ENCODE measurements at places on chromosomes 1 and 21.

DNA sequence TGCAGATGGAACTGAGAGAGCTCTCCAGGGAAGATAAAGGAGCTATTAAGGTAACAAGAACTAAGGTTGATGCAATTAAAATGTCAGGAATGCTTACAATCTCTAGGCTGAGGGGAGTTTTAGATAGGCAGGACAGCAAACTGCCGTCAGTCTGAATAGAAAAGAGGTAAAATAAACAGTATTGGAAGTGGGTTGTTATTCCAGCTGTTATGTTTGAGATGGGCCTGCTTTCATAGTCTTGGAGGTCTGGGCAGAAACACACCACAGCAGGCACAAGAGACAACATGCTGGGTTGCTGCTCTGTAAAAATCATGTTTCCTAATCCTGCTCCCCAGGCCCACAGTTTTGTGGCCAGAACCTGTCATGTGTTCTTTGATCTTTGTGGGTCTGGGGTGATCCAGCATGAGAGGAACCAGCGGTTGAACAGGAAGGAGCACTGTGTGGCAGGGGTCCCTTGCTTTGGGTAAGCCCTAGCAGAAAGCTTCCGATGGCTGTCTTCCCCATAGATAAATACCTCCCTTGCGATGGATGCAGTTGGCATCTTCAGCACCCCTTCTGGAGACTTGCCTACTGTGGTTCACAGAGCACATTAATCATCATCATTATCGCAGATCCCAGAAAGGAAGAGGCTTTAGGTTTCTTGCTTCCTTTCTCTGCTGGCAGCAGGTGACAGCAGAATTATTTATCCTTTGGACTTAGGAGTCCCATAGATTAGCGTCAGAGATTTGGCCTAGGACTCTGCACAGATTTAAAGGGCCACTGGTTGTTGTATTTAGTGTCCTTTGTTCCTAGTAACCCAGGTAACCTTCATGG lies 97.1 kb downstream of the AK5 start:
- no peak for DNase-seq

- DNase-seq: no peak
Observed at GRCh38 chr1:150221552-150221951, 14.4 kb downstream of the ANP32E start.

GRCh38 chr1:92736395-92736794 lies 48.5 kb downstream of the EVI5 start:
- no peak for DNase-seq

DNA sequence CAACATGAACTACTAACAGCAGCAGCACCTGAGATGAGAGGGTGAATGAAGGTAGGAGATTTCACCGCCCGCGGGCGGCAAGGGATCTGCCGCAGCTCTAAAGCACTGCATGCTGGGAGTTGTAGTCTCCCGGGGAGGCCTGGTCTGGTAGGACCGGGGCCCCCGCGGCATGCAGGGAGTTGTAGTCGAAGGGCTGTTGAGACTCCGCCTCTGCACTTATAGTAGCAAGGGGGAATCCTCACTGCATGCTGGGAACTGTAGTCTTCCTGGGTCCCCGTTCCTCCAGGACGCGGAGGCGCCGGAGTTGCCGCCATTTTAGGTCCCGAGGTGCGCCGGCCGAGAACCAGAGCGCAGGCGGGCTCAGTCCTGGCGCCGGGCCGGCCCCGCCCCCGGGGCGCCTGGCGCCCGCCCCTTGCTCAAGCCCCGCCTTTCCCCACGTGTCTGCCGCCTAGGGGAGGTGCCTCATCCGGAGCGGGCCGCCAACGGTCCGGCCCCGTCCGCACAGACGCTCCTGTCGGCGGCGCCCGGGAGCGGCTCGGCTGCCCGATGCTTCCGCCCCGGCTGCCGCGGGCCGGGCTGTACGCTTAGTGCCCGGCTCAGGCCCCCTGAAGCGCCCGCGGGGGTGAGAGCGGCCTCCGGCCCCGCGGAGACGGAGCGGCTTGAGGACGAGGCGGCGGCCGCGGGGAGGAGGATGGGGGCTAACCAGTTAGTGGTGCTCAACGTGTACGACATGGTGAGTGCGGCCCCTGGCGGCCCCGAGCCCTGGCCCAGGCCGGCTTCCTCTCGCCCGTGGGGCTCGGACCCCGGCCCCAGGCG lies at the start of gene DESI2:
DESI2 (plus strand) TSS at position 504 of the 816 bp plus-strand sequence; CDS start at position 692, 188 bp downstream.
- peak; percentile 99 for DNase-seq

- no peak for DNase-seq
Observed at GRCh38 chr1:101060992-101061391, 35.4 kb upstream of the DPH5 start.

- no peak for DNase-seq
Observed at GRCh38 chr1:219099307-219099706, 74.4 kb upstream of the LYPLAL1 start.

All from CMK (cell line).